SJSA1 (cell line): ENCODE measurements at places on chromosomes 2 and 18.

DNA sequence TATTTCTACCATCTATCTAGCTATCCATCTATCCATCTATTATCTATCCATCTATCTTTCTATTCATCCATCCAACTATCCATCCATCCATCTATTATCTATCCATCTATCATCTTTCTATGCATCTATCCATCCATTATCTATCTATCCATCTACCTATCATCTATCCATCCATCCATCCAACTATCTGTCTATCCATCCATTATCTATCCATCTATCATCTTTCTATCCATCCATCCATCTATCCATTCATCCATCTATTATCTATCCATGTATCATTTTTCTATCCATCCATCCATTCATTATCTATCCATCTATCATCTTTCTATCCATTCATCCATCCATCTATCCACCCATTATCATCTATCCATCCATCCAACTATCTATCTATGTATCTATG lies 24.6 kb upstream of the ZNF407 start:
- H3K4me3 ChIP-seq = no peak overlapping the region
- DNase-seq = no peak
- no peaks in the 10 kb centered on the region for H3K36me3 ChIP-seq
- no peak overlapping the region for H3K27ac ChIP-seq
- H3K27me3 ChIP-seq = no peaks in the 10 kb centered on the region
- 0 out of 2 replicates have a peak, but pooled peaks cover 3% of the 10 kb centered on the region for H3K4me1 ChIP-seq

DNA sequence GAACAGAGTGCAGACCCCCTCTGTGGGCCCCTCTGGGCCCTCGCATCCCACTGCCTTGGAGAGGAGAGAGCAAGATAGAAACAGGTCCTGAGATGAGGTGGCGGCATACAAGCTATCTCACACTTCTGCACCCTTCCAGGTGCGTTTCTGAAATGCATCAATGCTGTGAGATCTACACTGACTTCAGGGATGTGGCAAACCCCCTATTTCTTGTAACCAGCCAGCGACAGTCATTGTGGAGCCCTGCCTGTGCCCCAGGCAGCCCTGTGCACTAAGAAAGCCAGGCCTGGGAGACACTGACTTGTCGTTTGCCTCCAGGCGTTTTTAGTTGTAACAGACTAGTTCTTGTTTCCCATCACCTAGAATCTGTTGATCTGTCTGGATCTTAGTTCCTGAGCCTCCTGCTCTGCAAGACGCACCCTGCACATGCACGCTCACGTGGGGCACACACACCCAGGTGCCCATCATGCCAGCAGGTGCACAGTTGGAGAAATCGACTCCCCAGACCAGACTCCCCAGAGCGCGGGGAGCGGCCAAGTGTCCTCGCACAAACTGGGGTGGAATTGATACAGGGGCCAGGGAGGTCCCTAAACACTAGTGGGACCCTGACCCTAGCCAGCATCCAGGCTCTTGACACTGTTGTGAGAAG lies 238.0 kb downstream of the FAM210A start:
- no peaks in the 10 kb centered on the region for H3K27me3 ChIP-seq
- H3K36me3 ChIP-seq = no peaks in the 10 kb centered on the region
- no peak for DNase-seq
- H3K4me1 ChIP-seq = no peaks in the 10 kb centered on the region

- no peaks in the 10 kb centered on the region for H3K27me3 ChIP-seq
- DNase-seq = no peak
- no peak overlapping the region for H3K27ac ChIP-seq
- H3K36me3 ChIP-seq = no peaks in the 10 kb centered on the region
- H3K4me3 ChIP-seq = no peak overlapping the region
- H3K4me1 ChIP-seq = peaks cover under 1% of the 10 kb centered on the region
Observed at GRCh38 chr2:196409376-196409775, 230.1 kb upstream of the CCDC150 start.

DNA sequence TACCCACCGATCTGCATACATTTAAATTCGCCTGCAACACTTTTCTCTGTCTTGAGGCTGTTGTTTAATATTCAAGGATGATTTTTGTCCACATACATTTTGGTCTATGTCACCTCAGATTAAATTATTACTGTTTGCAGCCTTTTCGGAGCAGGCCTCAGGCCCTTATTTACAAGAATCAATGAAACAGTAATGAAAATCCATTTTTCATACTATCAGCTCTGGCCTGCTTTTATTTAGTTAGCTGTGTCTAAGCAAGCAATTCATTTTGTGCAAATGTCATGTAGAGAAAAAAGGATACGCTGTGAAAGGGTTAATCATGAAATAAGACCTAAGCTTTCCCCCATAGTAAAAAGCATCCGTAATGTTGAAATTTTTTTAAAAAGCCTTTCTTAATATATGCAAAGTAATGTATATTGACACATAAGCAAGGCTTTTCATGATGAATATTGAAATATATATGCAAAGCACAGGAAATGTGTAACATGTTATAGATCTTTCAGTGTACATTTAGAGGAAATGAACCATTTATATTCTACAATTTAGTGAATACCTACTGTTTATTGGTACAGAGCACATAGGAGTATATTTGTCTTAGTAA lies 1135.3 kb upstream of the ZEB2 start:
- no peak overlapping the region for H3K27ac ChIP-seq
- no peak for DNase-seq
- H3K4me3 ChIP-seq = no peak overlapping the region
- no peaks in the 10 kb centered on the region for H3K36me3 ChIP-seq

DNA sequence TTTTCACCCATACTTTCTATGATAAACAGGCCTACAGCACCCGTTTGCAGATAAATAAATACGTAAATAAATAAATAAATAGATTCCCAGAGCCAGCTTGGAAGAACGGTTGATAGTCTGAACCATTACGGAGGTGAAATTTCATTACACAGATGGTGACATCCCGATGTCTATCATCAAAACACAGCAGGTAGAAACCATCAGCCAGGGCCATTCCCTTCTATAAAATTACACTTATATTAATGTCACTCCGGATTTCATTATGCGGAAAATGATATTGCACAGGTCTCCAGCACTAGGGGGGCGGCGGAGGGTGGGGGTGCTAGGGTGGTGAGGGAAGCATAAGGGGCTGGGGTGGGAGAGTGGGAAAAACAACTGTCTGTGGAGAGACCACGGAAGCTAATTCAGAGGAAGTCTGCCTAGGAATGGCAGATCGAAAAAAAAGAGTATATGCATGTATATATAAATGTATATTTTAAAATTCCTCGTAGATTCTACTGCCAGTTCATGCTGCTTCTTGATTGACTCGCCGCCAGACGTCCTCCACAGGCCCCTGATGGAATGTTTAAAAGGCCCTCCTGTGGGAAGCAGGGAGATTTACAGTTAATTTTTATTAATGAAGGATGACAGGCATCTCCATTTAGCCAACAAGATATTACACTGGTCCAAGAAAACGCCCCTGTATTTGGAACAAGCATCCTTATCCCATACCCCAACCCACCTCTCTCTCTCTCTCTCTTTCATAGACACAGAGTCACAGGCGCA lies 1906.0 kb upstream of the PIK3C3 start:
- no peaks in the 10 kb centered on the region for H3K27me3 ChIP-seq
- no peak overlapping the region for H3K27ac ChIP-seq
- no peak overlapping the region for H3K4me3 ChIP-seq
- H3K4me1 ChIP-seq = no peaks in the 10 kb centered on the region
- DNase-seq = no peak
- H3K36me3 ChIP-seq = no peaks in the 10 kb centered on the region

- no peak overlapping the region for H3K4me3 ChIP-seq
- no peaks in the 10 kb centered on the region for H3K36me3 ChIP-seq
- no peak for DNase-seq
- no peaks in the 10 kb centered on the region for H3K27me3 ChIP-seq
- H3K27ac ChIP-seq = no peak overlapping the region
Observed at GRCh38 chr2:16247326-16248122, 307.2 kb downstream of the MYCN start.

- DNase-seq = no peak
- H3K36me3 ChIP-seq = no peaks in the 10 kb centered on the region
- H3K27me3 ChIP-seq = no peaks in the 10 kb centered on the region
- H3K27ac ChIP-seq = no peak overlapping the region
Observed at GRCh38 chr2:45315861-45316260, 295.2 kb downstream of the SRBD1 start.

DNA sequence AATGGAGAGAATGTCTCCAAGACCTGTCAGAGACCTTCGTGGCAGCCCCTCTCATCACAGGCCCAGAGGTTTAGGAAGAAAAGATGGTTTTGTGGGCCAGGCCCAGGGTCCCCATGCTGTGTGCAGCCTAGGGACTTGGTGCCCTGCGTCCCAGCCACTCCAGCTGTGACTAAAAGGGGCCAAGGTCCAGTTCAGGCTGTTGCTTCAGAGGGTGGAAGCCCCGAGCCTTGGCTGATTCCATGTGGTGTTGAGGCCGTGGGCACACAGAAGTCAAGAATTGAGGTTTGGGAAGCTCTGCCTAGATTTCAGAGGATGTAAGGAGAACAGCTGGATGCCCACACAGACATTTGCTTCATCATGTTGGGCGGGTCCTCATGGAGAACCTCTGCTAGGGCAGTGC lies 45.1 kb upstream of the ACTR2 start:
- no peaks in the 10 kb centered on the region for H3K27me3 ChIP-seq
- no peaks in the 10 kb centered on the region for H3K4me1 ChIP-seq
- H3K4me3 ChIP-seq = no peak overlapping the region
- no peaks in the 10 kb centered on the region for H3K36me3 ChIP-seq
- no peak overlapping the region for H3K27ac ChIP-seq

- no peak overlapping the region for H3K4me3 ChIP-seq
- H3K27me3 ChIP-seq = no peaks in the 10 kb centered on the region
- H3K36me3 ChIP-seq = no peaks in the 10 kb centered on the region
- no peak for DNase-seq
- no peak overlapping the region for H3K27ac ChIP-seq
Observed at GRCh38 chr18:1825296-1825695, 746.0 kb downstream of the METTL4 start.

GRCh38 chr2:200472853-200473464 lies 36.9 kb downstream of the KCTD18 start:
- H3K4me1 ChIP-seq = no peaks in the 10 kb centered on the region
- peaks cover 87% of the 10 kb centered on the region for H3K36me3 ChIP-seq
- no peaks in the 10 kb centered on the region for H3K27me3 ChIP-seq
- H3K4me3 ChIP-seq = no peak overlapping the region
- H3K27ac ChIP-seq = no peak overlapping the region
- no peak for DNase-seq
